HuH-7 (cell line): ENCODE measurements at places on chromosomes 4 and X.

DNA sequence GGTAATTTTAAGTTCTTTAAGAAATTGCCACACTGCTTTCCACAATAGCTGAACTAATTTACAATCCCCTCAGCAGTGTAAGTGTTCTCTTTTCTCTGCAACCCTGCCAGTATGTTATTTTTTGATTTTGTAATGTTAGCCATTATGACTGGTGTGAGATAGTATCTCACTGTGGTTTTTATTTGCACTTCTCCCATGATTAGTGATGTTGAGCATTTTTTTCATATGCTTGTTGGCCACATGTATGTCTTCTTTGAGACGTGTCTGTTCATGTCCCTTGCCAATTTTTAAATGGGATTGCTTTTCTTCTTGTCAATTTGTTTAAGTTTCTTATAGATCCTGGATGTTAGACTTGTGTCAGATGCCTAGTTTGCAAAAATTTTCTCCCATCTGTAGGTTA is 86.1 kb downstream of the BMP3 start:
- no peak for DNase-seq

DNA sequence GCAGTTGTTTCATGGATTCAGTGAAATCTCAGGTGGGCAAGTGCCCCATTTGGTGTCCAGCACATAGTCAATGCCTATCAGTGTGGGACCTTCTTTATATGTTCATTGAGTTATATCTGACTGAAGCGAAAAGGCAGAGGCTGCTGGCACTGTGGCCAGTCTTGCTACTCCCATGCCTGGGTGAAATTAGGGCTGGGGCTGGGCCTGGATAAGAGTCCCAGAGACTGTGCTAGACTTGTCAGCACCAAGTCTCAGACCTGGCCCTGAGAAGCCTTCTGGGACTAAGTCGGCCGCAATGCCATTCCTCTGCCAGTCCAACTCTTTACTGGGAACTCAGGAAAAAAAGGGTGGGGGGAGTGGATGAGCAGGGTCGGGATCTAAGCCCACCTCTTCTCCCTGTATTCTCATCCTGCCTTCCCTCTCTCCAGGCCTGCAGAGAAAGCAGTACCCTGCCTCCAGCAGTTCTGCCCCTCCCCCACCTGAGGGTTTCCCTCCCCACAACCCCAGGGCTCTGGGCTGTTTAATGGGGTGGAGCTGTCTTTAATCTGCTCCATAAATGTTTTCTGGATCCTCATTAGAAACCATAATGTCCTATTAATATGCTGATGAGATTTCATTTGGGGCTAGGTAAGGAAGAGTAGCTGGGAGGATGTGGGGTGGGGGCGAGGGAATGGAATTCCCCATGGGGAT is 153.5 kb upstream of the PJA1 start:
- DNase-seq = no peak

- DNase-seq = no peak
These were observed 11.7 kb upstream of the GNRHR start for GRCh38 chr4:67765928-67766327.

DNA sequence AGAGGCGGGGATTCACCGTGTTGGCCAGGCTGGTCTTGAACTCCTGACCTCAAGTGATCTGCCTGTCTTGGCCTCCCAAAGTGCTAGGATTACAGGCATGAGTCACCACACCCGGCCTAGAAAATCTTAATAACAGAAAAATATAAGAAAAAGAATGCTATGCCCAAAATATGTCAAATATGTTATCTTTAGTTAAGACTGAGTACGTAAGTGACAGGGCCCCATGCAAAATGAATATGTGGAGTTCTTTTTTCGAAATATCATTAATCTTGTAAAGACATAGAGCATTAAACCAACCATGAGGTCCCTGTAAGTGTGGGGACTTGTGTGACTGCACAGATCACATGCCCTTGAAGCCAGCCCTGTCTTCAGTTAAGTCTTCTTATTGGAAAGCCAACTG is 8.9 kb upstream of the ZNF518B start:
- DNase-seq = no peak

DNA sequence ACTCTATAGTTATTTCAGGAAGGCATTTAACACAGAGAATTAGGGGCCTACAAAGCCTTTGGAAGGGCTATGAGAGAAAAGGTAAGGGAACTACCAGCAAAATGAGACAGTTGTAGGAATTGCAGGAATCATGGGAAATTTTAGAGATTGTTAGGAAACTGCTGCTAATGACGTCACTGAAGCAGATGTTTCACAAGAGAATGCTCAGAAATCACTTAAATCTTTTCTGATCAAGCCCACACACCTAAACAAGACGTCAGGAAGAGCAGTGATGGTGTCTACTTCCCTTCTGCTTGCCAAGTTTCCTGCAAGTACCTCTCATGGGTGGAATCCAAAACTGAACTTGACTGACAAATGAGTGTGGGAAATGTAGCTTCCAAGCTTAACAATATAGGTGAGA is 5.1 kb downstream of the OR13H1 start:
- DNase-seq = no peak

- DNase-seq = no peak
These were observed 62.4 kb downstream of the SYNPO2 start for GRCh38 chr4:118950929-118951570.

- no peak for DNase-seq
These were observed 2.5 kb upstream of the TMEM154 start for GRCh38 chr4:152682143-152682941.

DNA sequence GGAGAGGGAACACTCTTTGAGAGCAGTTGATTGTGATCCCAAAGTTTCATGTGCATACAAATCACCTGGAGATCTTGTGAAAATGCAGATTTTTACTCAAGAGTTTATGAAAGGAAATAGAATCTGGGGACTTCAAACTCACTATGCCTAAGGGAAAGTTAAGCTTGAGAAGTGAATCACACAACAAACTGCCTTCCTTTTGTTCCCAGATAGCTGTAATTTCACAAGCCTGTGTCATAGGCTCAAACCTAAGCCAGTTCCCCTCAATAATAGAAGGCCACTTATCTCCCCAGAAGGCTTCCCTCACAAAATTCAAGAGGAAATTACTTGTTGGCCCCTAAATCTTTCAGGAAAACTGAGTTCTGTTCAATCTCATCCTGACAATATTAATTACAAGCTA is 132.8 kb upstream of the MAGEB16 start:
- DNase-seq = no peak

DNA sequence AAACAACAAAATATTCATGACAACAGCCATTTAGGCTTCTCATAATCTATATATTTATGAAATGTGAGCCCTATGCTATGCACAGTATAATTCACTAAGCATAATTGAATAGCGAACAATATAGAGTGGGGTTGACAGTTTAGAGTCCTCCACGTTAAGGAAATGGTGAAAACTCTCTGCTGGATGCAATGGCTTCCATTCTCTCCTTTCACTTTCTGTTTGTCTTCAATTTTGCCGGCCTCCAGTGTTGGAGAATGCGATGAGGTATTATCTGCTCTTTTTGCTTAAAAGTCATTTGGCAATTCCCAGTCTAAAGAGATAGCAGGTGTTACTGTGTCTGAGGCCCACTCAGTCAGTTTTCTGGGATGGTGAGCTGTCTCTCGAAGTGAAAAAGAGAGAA is 52.1 kb downstream of the NPY5R start:
- no peak for DNase-seq

GRCh38 chr4:70754990-70755688 is 33.4 kb downstream of the RUFY3 start:
- DNase-seq = no peak

DNA sequence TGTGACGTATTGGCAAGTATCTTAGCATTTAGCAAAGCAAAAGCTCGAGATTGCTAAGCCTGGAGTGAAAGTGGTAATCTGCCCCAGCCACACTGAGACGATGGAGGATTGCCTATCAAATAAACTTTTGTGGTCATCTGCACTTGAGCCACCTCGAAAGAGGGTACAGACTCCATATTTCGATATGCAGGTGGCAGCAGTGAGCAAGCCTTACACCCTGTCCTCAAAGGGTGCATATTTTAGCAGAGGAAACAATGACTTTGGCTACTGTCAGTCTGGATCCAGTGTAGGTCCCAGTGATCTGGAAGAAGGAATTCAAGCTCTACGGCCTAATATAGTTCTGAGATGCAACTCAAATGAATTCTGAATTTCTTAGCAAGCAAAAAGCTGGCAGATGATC is 153.9 kb downstream of the ATG4A start:
- no peak for DNase-seq

DNA sequence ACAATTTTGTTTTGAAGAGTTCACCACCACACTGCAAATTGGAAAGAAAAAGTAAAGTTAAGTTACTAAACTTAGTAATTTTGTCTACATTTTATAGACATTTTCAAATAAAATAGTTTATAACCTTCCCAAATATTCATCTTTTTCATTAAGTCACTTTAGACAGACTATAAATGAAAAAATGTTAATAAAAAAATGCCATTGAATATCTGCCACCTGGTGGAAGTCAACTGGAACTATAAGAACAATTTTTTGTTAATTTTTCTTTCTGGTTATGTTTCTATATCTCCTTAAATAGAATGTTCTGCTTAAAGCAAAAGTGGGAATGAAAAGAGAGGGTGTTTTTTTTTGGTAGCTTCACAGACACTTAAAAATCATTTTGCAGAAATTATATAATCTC is 534.4 kb upstream of the PCDH10 start:
- no peak for DNase-seq
